ENCODE measurements at places on chromosomes 7 and 10. TPM values are rescaled to one million over a fixed set of nuclear protein-coding genes. Genes with fewer than 3 reads are reported as not detected.

The VSTM2A gene
- not detected for total RNA-seq

The SPDYE8 gene
- not detected for total RNA-seq

The VIPR2 gene
- total RNA-seq = 0.45 TPM

The AGMO gene
- not detected for total RNA-seq

The AKR1D1 gene
- not detected for total RNA-seq

The SPDYE5 gene
- not detected for total RNA-seq

The TMEM229A gene
- total RNA-seq = not detected

The ZNF425 gene
- total RNA-seq = 1.4 TPM

The LIPF gene
- total RNA-seq = not detected

The ASB4 gene
- total RNA-seq = not detected

The CTAGE6 gene
- total RNA-seq = 1.6 TPM

The GHRHR gene
- not detected for total RNA-seq

The SORCS1 gene
- not detected for total RNA-seq

The MYO3A gene
- total RNA-seq = not detected

The LIPK gene
- total RNA-seq = not detected

The RSBN1L gene
- 21.2 TPM for total RNA-seq

The ACTL6B gene
- not detected for total RNA-seq

The MRPS17 gene
- 28.7 TPM for total RNA-seq

The FGFR2 gene
- total RNA-seq = not detected

The C10orf105 gene
- not detected for total RNA-seq

The PHYHIPL gene
- total RNA-seq = not detected

The PDE6C gene
- total RNA-seq = not detected

The NYAP1 gene
- not detected for total RNA-seq

The AKR1C1 gene
- 1.0 TPM for total RNA-seq

The CRPPA gene
- total RNA-seq = 2.1 TPM

The CEP55 gene
- 45.7 TPM for total RNA-seq

The ASZ1 gene
- not detected for total RNA-seq

The PAX4 gene
- total RNA-seq = not detected

The SYT15 gene
- total RNA-seq = 0.81 TPM

The STEAP1B gene
- total RNA-seq = 4.1 TPM

The EIF4EBP2 gene
- total RNA-seq = 54.6 TPM
